ENCODE measurements at places on chromosomes 7 and 10.

DNA sequence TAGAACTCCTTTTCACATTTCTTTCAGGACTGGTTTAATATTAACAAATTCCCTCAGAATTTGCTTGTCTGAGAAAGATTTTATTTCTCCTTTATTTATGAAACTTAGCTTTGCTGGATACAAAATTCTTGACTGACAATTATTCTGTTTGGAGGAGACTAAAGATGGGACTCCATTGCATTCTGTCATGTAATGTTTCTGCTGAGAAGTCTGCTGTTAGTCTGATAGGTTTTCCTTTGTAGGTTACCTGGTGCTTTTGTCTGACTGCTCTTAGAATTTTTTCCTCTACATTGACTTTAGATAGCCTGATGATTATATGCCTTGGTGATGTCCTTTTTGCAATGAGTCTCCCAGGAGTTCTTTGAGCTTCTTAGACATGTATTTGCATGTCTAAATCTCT is 23.4 kb downstream of the CLRN3 start:
- no peak for DNase-seq

GRCh38 chr10:18533896-18534295 is 117.5 kb downstream of the NSUN6 start:
- no peak for DNase-seq

DNA sequence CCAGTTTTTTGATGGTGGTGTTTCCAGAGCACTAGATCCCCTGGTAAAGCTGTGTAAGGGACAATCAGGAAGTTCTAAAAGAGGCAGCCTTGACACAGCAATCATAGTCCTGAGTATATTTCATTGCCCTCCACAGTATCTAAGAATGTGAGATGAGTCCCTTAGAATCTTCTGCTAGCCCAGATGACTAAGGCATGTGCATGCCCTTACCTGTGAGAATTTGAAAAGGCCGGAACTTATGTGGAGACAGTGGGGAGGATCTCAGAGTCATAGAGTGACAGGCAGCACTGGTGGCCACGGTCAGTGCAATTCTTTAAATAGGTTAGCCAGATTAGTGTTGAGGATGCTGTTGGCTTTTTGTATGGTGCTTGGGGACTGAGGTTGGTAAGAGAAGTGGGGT is 361.4 kb upstream of the VSTM2A start:
- no peak for DNase-seq

GRCh38 chr10:76937181-76937600 is 700.4 kb downstream of the KCNMA1 start:
- no peak for DNase-seq

GRCh38 chr7:4931943-4932342 is 27.0 kb downstream of the MMD2 start:
- DNase-seq: no peak

- no peak for DNase-seq
Observed at GRCh38 chr10:31977440-31978155, 49.0 kb upstream of the ARHGAP12 start.

DNA sequence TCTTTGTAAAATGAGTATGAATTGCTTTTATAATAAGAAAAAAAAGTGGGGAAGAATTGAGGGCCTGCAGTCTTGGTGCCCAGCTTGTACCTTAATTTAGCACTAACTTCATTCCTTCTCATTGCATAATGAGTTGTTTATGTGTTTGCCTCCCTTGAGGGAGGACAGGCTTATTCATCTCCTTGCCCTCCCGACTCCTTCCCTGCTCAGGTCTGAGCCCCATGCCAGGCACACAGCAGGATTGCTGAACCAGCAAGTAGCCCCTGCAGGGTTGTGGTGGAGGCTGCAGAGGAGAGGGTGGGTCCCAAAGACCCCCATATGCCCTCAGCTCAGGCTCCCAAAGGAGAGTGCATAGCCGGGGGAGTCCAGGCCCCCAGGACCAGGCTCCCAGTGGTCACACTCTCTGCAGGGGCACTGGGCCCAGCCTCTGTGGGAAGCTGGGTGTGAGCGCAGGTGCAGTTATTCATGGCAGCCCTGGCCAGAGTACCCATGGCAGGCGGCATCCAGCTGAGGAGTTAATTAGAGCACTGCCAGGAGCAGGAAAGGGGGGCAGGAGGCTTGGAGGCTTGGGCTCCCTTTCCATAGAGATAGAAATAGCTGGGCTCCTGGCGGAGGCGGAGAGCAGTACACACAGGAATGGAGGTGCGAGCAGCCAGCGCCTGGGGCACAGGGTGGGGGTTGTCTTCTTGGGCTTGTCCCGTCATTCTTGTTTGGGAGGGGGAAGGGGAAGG is 28.2 kb upstream of the GOLGA7B start:
- no peak for DNase-seq

DNA sequence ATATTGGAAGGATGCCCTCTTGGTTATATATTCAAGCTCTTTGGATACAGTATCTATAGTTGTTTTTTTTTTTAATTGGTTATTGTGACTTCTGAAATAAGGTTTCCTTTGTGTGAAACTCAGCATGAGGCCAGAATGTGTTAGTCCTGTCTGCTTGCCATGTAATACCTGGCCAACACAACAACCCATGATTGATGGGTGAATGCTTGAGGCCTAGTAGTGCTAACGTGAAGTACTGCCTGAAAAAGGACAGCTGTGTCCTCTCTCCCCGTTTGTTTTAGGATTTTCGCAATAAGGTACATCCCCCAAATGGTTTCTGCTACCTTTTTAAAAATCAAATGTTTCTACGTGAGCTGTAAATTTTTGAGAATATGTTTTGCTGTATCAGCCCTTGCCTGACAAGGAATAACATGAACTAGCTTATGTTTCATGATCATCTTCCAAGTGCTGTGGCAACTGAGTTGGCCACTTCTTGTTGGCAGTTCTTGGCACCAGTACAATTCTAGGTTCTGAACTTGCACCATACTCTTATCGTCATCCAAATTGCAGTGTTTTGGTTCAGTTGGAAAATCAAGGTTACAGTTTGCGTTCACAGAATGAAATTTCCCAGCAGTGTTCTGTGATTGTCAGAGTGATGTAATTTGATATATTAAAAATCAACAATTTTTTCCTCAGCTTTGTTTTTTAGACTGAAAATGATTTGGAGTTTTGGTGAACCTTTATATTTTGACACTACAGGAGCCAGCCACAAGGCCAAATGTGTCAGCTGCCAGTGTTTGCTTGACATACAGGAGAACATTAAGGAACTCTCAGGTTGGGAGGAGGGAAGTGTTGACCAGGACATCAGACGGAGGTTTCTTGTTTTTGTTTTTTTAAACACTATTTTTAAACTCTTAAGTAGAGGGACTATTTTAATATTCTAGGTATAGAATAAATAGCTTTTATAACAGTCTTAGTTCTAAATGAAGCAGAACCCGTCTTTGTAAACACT is 13.5 kb upstream of the ASCC1 start:
- no peak for DNase-seq

DNA sequence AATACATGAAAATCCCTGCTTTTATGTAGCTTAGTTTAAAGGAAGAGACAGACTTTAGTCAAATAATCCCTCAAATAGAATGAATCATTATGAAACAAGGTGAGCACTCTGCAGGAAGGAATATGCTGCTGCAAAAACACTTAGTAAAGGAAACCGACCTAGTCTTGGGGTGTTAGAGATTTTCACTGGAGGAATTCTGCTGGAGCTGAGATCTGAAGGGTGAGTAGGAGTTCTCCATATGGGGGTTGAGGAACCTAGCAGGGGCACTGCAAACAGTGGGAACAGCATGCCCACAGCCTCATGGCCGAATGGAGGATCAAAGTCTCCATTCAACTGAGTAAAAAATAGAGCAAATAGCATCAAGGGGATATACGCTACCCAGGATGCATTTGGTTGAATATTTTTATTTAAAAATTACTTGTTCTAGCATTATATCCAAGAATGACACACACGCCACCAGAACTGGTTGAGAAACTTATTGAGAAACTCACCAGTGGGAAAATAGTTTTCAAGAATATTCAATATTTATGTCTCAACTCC is 3.5 kb downstream of the ITIH2 start:
- no peak for DNase-seq

DNA sequence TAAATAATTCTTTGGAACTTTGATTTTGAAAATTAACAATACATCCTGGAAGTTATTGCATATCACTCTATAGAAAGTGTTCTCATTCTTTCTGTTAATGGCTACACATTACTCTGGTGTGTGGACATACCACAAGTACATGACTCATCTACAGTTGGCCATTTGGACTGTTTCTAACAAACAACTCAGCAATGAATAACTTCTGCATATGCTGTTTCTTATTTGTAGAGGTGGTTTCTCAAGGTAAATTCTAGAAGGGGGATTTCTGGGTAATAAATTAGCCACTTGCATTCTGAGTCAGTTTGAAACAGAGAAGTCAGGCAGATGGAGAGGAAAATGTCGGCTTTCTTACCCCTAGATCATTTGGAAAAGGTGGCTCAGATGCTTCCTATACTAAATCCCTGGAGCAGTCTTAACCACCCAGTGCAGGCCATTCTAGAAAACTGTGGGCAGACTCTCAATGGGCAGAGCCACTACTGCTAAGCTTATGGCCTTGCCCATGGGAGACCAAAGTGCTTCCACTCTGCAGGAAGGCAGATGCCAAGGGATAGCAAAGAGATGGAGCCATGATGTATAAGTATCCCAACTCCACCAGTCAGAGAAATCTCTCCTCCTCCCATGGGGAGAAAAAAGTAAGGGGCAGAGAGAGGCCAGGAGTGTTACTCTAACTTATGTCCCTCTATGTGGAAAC is 194.0 kb upstream of the PLPP4 start:
- DNase-seq: no peak

DNA sequence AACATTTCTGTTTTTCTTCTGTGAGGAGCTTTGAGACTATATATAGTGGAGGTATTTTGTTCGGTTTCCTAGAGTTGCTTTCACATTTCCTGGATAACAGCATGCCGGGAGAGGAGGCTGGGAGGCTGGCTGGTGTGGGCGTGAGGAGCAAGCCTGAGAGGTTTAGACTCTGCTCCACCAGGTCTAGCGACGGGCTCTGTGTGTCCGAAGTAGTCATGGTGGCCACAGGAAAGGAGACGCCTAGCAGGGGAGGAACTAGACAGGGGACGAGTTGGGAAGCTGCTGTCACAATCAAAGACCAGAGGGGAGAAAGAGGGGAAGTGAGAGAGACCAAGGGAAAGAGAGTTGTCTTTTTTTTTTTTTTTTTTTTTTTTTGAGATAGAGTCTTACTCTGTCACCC is 19.6 kb downstream of the PTPRE start:
- DNase-seq: no peak

DNA sequence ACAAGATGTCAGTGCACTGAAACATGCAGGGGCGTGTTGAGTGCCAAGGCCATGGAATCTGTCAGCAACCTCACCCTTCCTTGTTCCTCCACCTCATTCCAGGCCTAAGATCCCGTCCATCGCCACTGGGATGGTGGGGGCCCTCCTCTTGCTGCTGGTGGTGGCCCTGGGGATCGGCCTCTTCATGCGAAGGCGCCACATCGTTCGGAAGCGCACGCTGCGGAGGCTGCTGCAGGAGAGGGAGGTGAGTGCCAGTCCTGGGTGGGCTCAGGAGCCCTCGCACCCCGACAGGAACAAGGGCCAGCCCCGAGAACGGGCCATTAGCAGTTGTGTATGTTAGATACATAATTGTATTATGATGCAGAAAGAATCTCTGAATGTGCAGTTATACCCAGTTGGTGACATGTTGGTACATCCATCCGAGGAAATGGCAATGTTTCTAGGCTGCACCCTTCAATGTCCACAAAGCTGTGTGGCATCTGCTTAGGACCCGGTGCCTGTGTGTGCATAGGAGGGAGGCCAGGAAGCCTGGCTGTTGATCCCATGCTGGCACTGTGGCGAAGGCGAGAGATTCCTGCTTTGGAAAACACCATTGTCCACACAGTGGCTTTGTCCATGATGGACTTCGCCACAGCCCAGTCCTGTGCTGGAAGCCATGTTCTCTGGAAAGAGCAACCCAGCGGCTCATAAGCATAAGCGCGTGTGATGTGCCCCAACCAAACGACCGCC is 154.2 kb downstream of the EGFR start:
- DNase-seq: no peak

DNA sequence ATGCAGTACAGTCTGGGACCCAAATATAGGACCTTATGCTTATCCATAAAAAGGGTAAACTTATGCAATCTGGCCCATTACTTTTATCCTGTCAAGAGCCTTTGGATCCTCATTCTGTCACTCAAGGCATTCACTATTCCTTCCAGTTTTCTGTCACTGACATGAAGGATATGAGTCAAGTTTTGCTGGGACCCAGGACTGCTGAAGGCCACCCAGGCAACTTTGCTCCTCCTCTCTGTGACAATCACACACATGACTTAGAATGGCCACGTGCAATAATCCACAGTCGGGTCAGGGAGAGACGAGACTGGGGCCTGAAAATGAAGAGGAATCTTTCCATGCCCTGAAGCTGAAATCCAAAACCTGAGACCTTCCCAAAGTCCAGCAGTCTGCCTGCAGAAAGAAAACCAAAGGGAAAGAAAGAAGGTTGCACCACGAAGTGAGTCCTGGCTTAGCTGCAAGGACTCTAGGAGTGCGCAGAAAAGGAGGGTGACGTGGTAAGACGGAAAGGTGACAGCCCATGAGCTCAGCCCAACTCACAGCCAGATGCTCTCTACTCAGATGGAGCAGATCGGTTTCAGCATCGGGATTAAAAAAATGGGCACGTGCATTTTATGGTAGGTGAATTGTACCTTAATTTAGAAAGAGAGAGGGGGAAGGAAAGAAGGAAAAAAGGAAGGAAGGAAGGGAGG is 67.2 kb downstream of the VOPP1 start:
- DNase-seq: no peak

DNA sequence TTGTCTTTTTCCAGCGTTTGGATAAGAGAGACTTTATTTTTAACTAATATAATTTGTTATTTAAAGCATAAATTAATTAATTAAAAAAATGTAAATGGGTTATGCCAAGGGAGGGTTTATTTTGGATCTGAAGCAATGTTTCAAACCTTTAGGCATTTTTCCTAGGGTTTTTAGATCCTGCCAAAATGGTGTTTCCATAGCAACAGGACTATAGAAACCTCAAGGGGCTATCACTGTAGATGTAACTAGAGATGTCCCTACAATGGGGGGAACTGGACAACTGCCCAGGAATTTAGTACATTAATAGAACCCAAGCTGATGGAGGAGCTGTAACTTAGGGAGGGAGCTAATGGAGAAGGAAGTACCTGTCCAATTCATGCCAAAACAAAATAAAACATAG is 57.3 kb downstream of the SLC39A12 start:
- DNase-seq: no peak

DNA sequence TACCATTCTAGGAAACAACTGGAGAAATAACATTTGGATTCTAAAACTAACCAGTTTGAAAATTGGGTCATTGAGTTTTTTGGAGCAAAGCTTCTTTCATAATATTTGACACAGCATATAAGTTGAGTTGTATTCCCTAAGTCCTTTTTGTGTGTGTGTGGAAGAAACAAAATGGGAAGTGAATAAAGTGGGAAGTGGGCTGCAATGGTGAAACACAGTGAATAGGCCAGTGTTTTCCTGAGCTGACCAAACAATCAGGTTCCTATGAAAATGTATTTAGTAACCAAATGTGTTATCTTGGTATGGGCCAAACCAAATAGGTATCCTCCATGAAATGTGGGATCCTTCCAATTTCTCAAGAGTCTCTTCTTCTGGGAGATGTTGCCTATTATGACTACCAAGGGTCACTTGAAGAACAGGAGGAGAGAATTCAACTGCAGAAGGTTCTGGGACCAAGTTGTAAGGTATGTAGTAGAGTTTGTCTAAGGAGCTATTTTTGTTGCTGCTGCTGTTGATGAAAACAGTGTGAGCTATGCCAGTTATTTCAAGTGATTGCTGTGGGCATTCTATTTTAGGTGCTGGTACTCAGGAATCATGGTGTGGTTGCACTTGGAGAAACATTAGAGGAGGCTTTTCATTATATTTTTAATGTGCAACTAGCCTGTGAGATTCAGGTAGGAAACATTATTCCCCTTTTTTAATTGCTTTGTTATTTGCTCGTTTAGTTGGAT is 88.3 kb upstream of the MXI1 start:
- DNase-seq: no peak

- DNase-seq: peak; percentile 20
Observed at GRCh38 chr7:139620676-139621344, 97.3 kb downstream of the CLEC2L start.
